ENCODE measurements at places on chromosomes 2 and 18.
A peak's percentile ranks its signal among the peaks of the same experiment; 100 is the strongest.

- DNase-seq: peak; percentile 67
These were observed 143.5 kb downstream of the TGIF1 start for GRCh38 chr18:3593381-3593903.

GRCh38 chr2:25655316-25655715, 18.1 kb downstream of the DTNB start:
- DNase-seq: peak; percentile 55

- DNase-seq: no peak
These were observed 286.1 kb downstream of the SOX11 start for GRCh38 chr2:5978131-5978751.

DNA sequence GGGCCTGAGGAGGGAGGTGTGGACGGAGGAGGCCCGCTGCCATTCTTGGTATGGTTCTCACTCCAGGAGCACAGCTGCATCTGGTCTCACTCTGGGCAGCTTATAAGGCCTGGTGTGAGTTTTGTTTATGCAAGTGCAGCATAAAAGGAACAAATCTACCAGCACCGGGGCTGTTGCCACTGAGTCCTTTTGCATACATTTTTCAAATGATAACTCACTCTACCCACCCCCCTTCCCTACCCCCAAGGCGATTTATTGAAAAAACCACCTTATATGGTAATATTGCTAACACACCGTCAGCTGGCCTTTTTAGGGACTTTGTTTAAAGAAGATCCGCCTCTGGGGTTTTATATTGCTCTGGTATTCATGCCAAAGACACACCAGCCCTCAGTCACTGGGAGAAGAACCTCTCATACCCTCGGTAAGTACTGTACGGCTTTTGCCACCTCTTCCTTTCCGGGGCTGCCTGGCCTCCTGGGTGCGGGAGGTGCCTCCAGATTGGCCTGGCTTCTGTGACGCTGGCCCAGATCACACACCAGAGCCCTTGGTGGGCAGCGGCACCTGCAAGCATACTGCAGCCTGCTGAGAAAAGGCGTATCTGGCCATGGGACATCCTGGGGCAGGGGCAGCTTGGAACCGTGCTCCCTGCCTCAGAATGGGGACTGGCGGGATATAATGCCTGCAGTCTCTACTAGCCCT, at the start of gene ACTG2:
ACTG2 (plus strand) TSS at position 378 of the 699 bp plus-strand sequence. CDS start 8,304 bp downstream, outside the sequence.
- DNase-seq: no peak

DNA sequence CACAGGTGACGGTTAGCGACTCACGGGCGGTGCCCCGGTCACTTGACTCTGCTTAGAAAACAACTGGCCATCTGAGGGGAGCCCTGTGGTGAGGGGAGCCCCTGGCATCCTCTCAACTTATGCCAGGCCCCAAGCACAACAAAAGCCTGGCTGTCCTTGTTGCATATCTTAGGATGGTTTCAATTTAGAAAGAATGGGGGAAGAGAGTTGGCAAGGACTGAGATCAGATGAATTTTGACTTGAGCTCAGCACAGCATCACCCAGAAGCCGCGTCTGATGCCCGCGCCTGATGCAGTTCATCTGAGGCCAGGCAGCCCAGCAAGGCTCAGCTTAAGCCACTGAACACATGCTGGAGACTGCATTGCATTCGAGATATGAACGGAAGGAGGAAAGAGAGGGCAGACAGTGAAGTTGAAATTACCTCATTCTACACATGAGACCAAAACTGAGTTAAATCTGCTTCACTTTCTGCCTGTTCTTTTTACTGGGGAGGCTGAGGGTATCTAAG, 36.8 kb downstream of the MYT1L start:
- DNase-seq: no peak

DNA sequence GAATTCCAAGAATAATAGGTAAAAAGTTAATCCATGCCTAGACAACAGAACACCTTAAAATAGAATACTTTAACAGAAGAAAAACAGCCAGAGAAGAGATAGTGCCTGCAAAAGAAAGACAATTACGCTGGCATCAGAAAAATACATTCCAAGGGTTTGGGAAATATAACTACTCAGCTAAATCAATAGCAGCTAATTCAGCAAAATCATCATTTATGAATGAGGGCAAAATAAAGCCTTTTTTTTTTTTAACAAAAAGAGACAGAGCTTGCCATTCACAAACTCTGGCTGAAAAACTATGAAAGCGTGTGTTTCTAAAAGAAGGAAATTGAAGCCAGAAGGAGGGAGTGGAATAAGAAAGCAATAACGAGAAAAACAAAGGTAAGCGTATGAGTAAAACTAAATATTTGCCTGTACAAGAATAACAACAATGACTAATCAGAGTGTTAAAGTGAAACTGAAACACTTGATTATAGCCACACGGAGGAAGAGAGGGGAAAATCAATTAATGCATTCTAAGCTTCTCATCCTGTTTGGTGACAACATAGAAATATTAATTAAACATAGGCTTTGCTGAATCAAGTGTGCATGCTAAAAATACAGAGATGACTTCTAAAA, 90.2 kb downstream of the EHD3 start:
- DNase-seq: no peak

DNA sequence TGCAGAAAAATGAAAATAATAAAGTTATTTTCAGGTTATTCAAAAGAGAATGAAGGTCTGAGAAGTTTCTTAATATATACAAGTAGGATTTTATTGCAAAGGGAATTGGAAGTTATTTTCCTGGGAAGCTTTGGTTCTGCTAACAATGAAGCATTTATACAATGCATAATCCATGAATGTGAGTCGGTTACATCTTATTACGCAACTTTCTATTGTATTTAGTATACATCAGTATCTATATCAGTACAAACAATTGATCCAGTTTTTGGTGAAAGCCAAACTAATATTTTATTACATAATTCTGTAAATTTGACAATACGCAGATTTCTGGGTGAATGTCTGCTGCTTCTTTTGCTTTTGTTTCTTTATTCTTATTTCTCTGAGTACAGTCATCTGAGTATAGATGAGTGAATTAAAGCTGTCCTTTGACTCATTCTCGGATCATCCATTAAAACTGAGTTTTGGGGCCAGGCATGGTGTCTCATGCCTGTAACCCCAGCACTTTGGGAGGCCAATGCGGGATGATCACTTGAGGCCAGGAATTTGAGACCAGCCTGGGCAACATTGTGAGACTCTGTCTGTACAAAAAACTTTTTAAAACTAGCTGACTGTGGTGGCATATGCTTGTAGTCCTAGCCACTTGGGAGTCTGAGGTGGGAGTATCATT, 108.5 kb downstream of the SOCS6 start:
- DNase-seq: no peak

- DNase-seq: peak; percentile 97
These were observed 83.3 kb upstream of the ID2 start for GRCh38 chr2:8598295-8599165.

DNA sequence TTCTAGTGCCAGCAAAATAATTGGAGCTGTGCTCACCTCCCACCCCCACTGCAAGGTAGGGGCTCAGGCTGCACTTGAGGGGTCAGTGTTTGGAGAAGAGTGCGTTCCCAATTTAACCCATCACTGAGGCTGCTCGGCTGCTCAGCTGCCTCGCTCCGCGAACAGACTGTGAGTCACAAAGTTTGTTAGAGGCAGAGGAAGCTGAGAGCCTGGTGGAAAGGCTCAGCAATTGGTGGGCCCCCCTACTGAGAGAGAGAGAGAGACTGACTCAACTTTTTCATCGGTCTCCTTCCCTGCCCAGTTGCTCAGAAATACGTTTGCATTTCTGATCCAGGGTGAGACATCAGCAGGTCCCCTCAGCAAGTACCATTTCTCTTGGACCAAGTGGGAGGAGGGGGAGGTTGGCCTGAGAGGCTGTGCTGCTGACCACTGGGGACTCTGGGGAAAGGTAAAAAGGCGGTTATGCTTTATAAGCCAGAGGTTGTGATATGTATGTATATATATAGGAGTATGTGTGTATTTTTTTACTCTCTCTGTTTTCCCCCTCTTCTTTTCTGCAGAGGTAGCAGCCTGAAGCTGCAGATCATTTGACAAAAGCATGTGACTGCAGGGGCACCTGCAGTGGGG, 1.5 kb downstream of the EFR3B start:
- peak; percentile 46 for DNase-seq

DNA sequence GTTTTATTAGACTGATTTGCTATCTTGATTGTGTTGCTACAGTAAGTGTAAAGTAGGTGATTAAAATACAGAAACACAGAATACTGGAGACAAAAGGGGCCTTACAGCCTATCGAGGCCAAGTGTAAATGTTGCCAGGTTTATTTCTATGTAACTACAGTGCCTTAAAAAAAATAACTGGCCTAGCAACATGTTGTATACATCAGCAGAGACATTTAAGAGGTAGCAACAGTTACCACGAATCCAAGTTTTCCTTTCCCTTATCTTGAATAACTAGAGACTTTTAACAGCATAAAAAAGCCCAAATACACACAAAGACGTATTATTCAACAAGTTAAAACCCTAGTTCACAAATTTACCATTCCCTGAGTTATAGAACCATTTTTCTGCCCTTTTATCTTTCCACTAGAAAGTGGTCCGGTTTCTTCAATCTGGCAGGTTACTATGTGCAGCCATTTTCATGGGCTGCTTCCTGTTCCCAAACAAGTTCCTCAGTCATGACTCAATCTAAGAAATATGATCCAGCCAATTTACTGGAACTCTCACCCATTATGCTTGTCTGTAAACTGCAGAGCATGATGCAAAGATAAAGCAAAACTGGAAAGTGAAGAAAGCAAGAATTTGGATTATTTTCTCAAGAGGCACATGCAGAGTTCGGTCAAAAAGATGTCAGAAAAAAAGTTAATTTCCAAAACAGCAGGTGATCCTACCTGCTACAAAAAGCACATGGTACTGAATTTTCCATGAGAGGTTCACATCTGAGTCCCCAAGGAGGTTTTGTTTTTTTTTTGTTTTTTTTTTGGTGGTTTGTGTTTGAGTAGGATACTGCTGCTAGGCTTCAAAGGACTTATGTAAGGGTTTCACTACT, 22.2 kb downstream of the NFE2L2 start:
- DNase-seq: peak; percentile 88

GRCh38 chr2:18889565-18890332, 300.4 kb upstream of the NT5C1B start:
- no peak for DNase-seq
